ENCODE measurements at places on chromosomes 12 and 14.

DNA sequence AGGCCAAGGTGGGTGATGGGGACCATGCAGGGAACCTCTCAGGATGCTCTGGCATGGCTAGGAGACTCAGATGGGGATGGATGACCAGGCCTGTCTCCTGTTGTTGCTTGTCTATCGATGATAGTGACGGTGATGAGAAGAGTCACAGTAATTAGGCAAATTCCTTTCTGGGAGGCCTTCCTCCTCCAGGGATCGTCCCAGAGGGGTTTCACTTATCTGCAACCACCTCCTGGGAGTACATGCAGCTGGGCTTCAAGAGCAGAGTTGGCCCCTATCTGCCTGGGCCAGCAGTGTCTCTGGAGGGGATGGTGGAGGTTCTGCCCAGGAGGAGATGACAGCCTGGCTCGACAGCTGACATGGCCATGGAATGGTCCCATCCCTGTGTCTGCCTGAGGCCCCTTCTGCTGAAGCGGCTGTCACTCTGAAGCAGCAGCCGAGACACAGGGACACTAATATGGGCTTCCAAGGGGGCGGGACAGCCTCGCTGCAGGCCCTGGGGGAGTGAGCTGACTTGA, 27.5 kb upstream of the OAS1 start:
- no peak for DNase-seq

- DNase-seq: no peak
These were observed 78.7 kb downstream of the PRORP start for GRCh38 chr14:35201066-35201465.

DNA sequence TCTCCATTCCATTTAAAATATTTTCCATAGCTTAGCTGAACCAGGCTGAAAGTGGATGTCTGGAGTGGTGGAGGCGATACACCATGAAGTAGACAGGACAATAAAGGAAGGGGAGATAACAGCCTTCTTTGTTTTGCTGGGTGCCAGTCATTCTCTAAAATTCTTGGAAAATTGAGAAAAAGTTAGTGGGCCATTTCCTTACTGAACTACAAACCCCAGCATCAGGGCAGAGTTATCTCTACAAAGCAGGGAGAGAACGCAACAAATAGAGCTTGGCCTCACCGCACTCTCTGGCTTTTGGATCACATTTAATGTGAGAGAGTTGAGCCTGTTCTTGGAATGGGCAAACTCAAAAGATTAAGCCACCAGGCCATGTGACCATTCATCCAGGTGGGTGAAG, 41.2 kb upstream of the LRRC10 start:
- no peak for DNase-seq

GRCh38 chr12:90543841-90544240, 411.1 kb downstream of the CCER1 start:
- no peak for DNase-seq

Measured in kidney (tissue), 22 donors.